ENCODE measurements at places on chromosomes 3 and 15. TPM values are rescaled to one million over a fixed set of nuclear protein-coding genes. Genes with fewer than 3 reads are reported as not detected.

DNA sequence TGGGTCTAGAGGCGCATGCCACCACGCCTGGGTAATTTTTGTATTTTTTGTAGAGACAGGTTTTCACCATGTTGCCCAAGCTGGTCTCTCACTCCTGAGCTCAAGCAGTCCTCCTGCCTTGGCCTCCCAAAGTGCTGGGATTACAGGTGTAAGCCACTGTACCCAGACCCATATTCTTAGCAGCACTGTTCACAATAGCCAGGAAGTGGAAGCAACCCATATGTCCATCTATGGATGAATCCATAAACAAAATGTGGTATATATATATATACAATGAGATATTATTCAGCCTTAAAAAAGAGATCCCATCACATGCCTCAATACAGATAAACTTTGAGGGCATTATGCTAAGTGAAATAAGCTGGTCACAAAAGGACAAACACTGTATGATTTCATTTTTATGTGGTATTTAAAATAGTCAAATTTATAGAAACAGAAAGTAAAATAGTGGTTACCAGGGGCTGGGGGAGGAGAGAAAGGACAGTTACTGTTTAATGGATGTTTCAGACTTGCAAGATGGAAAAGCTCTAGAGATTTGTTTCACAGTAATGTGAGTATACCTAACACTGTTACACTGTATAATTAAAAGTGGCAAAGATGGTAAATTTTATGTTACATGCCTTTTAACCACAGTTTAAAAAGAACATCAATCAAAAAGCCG, 35.7 kb upstream of the GRAMD1C start:
- no peak for DNase-seq

GRCh38 chr3:148901987-148902791, 37.1 kb downstream of the CPA3 start:
- DNase-seq: no peak

GRCh38 chr3:14512942-14513327, 27.2 kb downstream of the GRIP2 start:
- no peak for DNase-seq

- no peak for DNase-seq
Observed at GRCh38 chr15:92097474-92098178, 244.1 kb downstream of the SLCO3A1 start.

Gene PRKAR2A
- 27.4 TPM for total RNA-seq

- DNase-seq: no peak
Observed at GRCh38 chr3:124174476-124174875, 182.6 kb upstream of the ROPN1 start.

Gene PLXND1
- 3.7 TPM for total RNA-seq

Gene TGM5
- total RNA-seq: 0.17 TPM

- no peak for DNase-seq
Observed at GRCh38 chr15:29568840-29569532, 253.3 kb downstream of the TJP1 start.

- no peak for DNase-seq
Observed at GRCh38 chr3:68866157-68866556, 66.2 kb downstream of the TAFA4 start.

Data from activated B cell treated with CpG ODN at 0.5 μM for 24 hours (primary cell).